ENCODE measurements at places on chromosomes 13 and 19. TPM values are rescaled to one million over a fixed set of nuclear protein-coding genes. Genes with fewer than 3 reads are reported as not detected.
A peak's percentile ranks its signal among the peaks of the same experiment; 100 is the strongest.

DNA sequence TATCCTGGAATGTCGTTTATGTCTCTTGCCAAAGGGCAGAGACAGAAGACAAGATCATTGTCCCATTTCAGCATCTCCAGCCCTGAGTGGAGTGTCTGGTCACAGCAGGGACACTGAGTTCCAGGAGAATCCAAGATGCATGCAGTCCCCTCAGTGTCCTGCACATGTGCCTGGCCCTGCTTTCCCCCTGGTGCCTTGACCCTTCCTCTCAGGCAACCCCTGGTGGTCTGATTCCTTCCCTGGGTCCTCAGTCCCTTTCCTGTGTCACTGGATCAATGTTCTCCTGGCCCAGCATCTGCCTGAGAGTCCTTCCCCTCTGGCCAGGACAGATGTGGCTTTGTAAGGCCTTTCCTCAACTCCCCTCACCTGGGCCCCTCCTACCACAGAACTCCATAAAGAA, 9.0 kb downstream of the CEACAM21 start:
- no peaks in the 10 kb centered on the region for H3K4me1 ChIP-seq
- H3K27me3 ChIP-seq = no peaks in the 10 kb centered on the region
- no peak overlapping the region for H3K27ac ChIP-seq
- no peak for DNase-seq

DNA sequence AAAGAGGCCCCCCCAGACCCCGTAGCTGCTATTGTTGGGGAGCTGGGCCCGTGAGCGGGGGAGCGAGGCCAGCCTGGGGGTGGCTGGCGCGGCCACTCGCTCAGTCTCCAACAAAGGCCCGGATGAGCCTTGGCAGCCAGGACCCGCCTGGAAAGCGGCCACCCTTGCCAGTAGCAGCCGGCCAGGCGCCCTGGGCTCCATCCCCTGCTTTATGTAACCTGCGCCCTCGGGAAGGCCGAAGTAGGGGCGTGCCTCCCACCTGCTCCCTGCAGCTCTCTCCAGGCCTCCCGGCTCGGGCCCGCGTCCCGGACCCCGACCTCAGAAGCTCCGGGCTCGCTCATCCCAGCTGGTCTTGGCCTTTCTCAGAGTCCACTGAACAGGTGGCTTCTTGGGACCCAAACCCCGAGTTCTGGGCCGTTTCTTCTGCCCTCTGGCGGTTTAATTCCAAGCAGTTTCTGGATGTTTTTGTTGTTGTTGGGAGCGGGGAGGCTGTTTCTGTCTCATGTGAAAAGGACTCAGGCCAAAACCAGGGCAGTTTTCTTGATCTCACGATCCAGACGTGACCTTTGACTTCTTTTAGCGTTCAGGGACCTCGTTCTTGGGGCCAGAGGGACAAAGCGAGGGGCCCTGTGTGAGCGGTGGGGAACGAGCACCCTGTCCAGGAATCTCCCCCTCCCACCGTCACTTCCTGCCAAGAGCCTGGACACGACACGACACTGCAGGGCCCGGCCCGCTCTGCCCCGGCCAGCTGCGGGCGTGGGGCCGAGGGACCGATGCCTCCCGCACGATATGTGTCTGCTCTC, 1.2 kb downstream of the CDC34 start:
- H3K27ac ChIP-seq = peak overlapping the region; percentile 79
- H3K36me3 ChIP-seq = no peaks in the 10 kb centered on the region
- H3K4me1 ChIP-seq = peaks cover 7% of the 10 kb centered on the region
- H3K4me3 ChIP-seq = peak overlapping the region; percentile 79

The LILRB3 gene
- total RNA-seq = not detected

The OLFM2 gene
- total RNA-seq = 26.2 TPM

The FBXO27 gene
- 0.54 TPM for total RNA-seq

The PTGIR gene
- 21.1 TPM for total RNA-seq

The APOC4 gene
- not detected for total RNA-seq

The ZSCAN1 gene
- total RNA-seq = not detected
